ENCODE measurements at places on chromosomes 12 and 14.

GRCh38 chr12:19850346-19851065, 411.2 kb downstream of the AEBP2 start:
- DNase-seq = no peak

DNA sequence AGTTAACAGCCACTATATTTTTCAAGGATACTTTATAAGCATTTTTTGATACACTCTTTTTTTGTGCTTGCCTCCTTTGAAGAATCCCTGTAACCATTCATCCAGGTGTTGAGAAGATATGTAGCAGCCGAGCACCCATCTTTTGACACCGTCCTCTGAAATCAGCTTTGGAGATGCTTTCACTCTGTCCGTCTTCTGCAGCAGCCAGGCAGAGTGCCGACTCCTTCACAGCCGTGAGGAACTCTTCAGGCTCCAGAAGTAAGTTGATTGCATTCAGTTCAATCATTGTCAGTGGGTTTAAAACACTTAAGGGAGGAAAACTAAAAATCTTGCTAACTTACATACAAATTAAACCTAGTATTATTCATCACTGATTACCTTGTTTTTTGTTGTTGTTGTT, 160.1 kb downstream of the LRFN5 start:
- no peak for DNase-seq

GRCh38 chr12:103530307-103531066, 34.7 kb upstream of the C12orf42 start:
- no peak for DNase-seq

DNA sequence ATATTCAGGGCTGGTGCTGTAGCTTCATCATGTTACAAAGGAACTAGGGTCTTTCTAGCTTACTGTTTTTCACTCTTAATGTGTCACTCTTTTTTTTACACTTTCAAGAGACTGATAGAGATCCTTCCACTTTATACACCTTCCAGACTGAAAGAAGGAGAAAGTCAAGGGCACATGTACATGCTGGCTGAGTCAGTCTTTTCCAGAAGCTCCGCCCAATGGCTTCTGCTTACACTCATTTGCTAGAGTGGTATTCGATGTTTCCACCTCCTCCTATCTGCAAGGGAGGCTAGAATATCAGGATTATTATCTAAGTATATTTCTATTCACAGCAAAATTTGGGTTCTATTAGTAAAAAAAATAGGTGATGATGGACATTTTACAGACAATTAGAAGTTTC, 325.8 kb upstream of the OR4E1 start:
- no peak for DNase-seq

GRCh38 chr12:164207-164606, 49.8 kb downstream of the SLC6A12 start:
- DNase-seq = no peak

DNA sequence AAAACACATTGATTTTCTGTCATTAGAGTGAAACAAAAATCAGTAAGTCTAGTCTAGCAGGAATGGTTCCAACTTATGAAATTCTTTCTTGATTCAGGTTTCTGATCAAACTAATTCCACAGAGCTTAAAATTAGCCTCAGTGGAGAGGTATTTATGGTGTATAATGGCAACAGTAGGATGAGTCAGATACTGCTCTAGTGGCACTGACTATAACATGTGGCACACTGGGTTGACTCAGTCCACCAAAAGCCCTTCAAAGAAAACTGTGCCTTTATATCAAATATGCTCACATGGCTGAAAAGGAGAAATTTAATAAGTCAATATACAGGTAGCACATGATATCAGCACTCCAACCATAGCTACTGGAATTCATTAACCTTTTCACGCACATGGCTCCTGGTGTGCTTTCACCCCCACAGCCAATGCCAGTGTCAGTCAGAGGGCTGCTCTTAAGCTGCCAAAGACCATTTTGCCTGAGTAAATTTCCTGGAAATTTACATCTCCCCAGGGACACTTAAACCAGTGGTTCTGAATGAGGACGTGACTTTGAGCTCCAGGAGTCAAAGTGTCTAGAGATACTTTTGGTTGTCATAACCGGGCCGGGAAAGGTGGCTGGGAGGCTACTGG, 21.7 kb upstream of the CATSPERB start:
- DNase-seq = no peak

- no peak for DNase-seq
These were observed 277.4 kb upstream of the SOX5 start for GRCh38 chr12:24226745-24227350.

Measured in stimulated activated CD8-positive, alpha-beta memory T cell treated with anti-CD3 and anti-CD28 coated beads, Interleukin-7, amount 100 ng/mL, for 24 hours (primary cell).